NCI-H2081 treated with DMSO at 0.1 percent for 48 hours (cell line): ENCODE measurements at places on chromosomes 1 and 21.

GRCh38 chr1:154846565-154847442 lies 23.3 kb downstream of the KCNN3 start:
- no peak for DNase-seq

- no peak for DNase-seq
Measured at GRCh38 chr1:16260814-16261213, 23.8 kb upstream of the CPLANE2 start.

DNA sequence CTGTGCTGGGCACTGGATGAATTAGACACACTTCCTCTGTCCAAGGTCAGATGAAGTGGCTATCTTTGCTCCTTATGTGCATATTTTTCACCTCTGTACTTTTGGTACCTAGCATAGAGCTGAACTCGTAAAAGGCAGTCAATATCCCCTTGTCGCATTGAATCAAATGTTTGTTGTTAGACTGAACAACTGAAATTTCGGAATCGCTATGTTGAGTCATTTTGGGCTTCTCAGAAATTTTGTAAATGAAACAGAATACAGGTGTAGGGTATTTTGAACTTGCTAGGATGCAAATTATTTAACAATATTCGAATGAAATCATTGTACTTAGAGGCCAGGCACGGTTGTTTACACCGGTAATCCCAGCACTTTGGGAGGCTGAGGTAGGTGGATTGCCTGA lies 48.0 kb downstream of the PDE4B start:
- no peak for DNase-seq

DNA sequence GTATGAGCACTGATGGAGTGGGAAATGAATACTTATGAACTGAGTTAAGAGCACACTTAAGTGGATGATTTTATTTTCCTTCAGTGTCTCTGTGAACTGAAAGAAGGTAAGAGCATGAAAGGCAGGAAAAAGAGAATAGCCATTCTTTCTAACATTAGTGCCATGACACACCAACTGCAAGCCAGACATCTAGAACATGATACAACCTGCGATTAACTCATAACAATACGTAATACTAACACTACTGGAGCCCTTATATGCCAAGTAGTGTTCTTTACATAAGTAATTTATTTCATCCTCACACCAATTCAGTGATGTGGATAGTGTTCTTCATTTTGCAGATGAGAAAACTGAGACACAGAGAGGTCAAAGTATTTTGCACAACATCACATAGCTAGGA lies 56.7 kb downstream of the PRRX1 start:
- no peak for DNase-seq

- no peak for DNase-seq
Measured at GRCh38 chr1:235486321-235486720, 17.9 kb downstream of the B3GALNT2 start.

- DNase-seq = no peak
Measured at GRCh38 chr1:24047110-24047477, 64.8 kb downstream of the MYOM3 start.

DNA sequence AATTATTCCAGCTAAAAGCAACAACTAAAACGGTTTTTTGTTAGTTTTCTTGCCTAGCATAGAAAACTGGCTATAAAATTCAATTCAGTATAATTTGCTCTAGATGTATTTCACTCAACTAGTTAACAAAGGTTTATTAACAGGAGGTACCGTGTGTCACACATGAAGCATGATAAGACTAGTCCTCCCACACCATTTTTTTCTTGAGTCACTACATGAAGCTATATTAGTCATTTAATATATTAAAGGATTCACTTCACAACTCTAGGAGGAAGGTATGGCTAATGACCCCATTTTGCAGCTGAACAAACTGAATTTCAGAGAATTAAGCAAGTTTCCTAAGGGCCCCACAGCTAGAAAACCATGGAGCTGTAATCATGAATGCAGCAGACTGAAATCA lies 307.8 kb upstream of the USP25 start:
- DNase-seq = no peak

DNA sequence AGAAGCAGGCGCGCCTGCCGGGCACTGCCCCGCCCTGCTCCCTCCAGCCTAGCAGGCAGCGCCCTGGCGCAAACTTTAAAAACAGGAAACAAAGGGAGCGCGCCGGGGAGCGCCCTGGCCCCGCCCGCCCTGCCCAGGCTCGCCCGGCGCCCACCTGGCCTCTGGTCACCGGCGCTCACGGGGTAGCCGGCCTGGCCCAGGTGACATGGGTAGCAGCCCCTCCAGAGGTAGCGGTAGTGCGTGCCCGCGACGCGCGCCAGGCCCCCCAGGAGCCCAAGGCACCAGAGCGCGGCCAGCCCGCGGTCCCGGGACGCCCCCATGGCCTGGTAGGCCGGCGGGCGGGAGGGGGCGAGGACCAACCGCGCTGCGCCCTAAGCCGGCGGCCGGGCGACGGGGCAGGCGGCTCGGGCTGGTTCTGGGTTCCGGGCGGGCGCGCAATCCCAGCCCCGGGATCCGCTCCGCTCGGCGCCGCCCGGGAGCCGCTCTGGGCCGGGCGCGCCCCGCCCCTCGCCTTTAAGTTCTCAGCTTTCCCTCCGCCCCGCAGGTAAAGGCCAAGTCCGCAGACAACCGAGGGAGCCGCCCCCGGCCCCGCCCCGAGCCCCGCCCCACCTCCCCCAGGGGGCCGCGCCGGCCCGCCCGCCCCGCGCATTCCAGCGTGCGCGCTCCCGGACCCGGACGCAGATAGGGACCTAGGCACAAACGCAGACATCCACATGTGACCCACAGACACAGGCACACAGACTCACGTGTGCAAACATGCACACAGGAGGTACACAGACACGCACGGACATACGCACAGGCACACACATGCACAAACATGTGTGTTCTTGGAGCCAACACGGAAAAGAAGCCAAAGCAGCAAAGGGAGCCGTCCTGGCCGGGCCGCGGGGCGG lies 76.7 kb downstream of the ARHGEF16 start:
- DNase-seq = no peak

- DNase-seq = no peak
Measured at GRCh38 chr1:238628110-238628509, 737.4 kb upstream of the ZP4 start.

GRCh38 chr1:214006845-214007244 lies 19.1 kb downstream of the PROX1 start:
- DNase-seq = no peak

GRCh38 chr1:32464716-32465577 lies at the start of gene ZBTB8B:
ZBTB8B (plus strand) TSS chr1:32465072; CDS start chr1:32470625, 5,553 bp downstream.
- DNase-seq = no peak

DNA sequence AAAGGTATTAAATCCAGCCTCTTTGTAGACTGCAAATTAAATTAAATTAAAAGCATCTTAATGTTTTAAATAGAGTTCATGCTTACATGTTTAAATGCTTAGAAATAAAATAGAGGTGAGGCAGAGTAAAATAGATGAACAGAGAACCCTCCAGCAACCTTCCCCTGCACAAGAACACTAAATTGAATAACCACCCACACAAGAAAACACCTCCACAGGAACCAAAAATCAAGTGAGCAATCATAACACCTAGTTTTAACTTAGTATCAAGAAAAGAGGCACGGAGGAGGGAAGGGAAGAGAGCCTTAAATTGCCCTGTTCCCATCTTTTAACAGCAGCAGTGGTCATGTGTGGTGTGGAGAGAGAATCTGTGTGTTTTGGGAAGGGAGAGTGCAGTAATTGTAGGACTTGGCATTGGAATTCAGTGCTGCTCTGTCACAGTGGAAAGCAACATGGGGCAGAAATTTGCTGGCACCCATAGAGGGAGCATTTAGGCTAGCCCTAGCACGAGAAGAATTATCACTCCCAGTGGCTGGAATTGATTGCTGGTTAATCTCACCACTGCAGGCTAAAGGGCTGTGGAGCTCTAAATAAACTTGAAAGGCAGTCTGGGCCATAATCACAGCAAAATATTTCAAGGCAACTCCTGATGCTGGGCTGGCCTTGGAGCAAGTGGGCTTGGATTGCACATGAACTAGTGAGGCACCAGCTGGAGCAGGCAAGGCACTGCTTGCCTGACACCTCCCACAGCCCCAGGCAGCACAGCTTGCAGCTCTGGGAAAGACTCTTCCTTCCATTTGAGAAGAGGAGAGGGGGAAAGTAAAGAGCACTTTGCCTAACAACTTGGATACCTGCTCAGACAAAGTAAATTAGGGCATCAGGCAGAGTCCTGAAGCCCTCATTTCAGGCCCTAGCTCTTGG lies 1478.8 kb downstream of the NCAM2 start:
- no peak for DNase-seq

DNA sequence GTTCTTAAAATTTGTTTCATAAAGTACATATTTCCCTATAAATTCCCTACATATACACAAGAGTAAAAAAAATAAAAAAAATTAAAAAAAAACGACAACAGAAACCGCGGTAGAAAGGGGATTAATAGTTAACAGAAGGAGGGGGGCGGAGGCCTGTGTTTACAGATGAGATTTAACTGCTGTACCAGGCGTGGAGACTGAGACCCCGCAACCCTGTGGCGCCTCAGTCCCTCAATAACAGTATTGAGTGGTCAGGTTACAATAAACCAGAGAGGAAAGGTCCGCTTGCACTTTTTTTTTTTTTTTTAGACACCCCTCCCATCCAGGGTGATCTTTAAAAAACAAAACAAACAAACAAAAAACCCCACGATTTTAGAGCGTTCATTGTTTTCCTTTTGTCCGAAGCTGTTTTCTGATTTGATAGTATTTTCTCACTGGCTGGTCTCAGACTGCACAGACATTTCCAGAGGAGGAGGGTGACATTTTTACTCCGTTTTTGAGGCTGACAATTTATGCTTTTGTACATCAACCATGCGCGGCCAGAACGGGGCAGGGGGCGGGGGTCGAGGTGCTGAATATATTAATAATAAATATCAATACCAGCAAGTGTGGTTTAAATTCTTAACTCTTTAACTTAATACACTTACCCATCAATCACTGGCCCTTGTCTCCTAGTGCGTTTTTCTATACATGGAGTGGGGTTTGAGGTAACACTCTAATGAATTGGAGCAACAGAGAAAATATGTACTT lies 1223.9 kb downstream of the BRINP3 start:
- no peak for DNase-seq

DNA sequence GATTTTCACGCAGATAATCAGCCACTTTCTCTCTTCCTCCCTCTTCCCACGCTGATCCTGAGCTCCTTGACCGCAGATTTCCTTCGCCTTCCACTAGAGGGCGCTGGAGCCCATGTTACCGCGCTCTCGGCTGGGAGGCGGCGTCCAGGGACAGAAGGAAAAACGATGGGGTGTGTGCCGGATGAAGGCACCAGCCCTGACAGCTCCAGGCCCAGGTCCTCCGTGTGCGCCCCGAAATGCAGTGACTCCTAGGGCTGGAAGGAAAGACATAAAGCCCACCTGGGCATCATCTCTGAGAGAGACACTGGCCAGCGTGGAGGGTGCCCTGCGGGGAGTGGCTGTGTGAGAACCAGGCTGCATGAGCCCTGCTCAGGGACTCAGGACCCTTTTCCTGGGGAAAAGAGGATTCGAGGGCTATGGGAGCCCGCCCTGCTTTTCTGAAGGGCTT lies 44.9 kb upstream of the CYP2J2 start:
- peak; percentile 15 for DNase-seq

DNA sequence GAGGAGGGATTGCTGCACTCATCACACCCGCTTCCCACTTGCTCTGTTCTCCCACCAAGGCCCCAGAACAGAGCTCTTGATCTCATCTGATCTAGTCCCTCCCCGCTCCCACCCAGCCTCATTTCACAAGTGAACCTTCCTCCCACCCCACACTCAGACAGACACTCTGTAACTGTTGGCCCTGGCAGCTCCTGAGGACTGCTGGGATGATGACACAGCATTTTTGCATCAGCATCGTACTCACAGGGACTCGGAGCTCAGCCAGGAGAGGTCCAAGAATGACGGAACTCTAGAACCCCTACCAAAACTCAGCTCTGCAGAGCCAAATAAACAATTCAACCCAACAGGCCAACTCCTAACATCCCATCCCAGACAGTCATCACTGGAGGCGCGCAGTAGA lies 11.2 kb upstream of the ZNF124 start:
- DNase-seq = no peak

- no peak for DNase-seq
Measured at GRCh38 chr1:182335771-182336566, 55.6 kb downstream of the GLUL start.

DNA sequence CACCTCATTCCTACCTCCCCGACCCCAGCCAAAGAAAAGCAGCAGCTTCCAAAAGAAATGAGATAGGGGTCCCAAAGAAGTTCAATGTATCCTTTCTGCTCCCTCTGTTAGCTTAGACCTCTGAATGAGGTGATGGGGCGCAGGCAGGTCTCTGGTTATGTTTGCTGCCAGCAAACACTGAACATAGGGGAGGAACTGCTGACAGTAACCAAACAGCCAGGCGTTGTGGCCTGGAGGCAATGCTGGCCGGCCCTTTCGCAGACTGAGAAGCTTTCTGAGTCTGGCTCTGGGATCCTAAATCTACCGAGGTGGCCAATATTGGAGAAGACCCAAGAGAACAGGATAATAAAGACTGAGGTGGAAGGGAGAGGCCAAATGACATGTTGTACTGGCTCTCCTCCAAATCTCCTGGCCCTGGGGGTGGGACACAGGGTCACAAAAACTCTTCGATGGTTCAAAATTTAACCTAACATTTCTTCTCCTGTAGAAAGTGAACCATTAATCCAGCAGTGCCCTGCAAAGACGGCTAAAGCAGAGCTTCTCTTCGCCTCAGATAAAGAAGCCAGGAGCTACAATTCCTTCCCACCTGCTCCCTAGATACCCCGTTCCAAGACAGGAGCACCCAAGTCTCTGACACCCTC lies 19.6 kb downstream of the SSR2 start:
- no peak for DNase-seq

GRCh38 chr1:77655431-77655974 lies 27.0 kb downstream of the ZZZ3 start:
- DNase-seq = peak; percentile 13

GRCh38 chr1:23910553-23911246 lies 2.5 kb downstream of the CNR2 start:
- no peak for DNase-seq

- DNase-seq = no peak
Measured at GRCh38 chr1:228197555-228198147, 10.2 kb upstream of the OBSCN start.

DNA sequence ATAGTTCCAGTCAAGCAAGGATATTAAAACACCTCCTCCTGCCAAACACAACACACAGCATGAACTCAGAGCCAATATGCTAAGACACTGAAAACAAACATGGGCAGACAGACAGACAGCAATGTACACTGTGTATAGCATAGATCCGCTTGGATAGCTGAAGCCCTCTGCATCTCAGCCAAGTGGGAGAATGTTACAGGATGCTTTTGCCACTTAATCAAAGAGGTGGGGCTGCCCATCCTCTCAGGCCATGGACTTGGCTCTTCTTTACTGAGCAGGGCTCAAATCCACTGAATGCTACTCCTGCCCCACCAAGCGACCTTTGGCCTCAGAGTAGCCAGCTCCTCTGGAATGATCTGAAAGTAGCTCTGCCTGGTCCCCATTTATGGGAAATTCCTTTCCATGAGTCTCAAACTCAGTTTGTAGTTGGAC lies 64.7 kb upstream of the NGF start:
- no peak for DNase-seq

DNA sequence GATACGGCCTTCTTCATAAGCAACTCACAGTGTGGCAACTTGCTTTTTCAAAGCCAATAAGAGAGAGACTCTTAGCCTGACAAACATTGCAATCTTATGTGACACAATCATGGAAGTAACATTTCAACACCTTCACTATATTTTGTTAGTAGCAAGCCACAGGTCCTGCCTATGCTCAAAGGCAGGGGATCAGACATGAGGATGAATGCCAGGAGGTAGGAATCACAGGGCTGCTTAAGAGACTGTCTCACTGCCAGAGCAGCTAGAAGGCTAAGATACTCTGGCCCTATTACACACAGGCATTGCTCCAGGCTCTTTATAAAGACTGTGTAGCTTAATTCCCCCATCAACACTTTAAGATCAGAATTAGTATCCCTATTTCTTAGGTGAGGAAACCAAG lies 236.2 kb upstream of the KAZN start:
- no peak for DNase-seq
